ENCODE measurements at places on chromosomes 3 and 15. TPM values are rescaled to one million over a fixed set of nuclear protein-coding genes. Genes with fewer than 3 reads are reported as not detected.

- no peak for DNase-seq
Measured at GRCh38 chr3:53084310-53085001, 38.6 kb upstream of the SFMBT1 start.

GRCh38 chr3:24156466-24156865 lies 211.4 kb downstream of the NR1D2 start:
- DNase-seq = no peak

GRCh38 chr3:96083610-96084009 lies 730.8 kb upstream of the EPHA6 start:
- no peak for DNase-seq

GRCh38 chr15:75025107-75025506 lies 1.7 kb downstream of the PPCDC start:
- no peak for DNase-seq

DNA sequence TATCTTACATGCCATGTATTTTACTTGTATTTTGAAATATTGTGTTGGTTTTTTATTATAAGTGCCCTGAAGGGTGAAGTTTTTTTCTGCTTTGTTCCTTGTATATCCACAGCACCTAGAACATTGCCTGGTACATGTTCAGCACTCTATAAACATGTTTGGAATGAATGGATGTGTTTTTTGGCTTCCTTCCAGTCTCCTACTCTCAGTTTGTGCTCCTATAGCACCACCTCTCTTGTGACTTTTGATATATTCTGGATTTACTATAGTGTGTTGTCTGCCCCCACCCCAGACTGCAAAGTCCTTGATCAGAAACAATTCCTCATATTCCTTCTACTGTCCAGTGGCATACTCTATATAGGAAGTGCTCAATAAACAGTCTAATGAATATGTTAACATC lies 60.6 kb downstream of the PLCL2 start:
- DNase-seq = no peak

DNA sequence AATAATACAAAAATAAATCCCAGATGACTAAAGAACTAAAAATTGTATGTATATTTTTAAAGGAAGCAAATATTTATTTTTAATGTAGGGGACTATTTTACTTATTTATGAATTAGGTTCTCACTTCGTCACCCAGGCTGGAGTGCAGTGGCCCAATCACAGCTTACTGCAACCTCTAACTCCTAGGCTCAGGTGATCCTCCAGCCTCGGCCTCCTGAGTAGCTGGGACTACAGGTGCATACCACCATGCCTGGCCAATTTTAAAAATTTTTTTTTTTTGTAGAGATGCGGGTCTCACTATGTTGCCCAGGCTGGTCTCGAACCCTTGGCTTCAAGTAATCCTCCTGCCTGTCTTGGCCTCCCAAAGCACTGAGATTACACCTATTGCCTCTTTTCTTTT lies 42.6 kb downstream of the CMTM7 start:
- DNase-seq = no peak

DNA sequence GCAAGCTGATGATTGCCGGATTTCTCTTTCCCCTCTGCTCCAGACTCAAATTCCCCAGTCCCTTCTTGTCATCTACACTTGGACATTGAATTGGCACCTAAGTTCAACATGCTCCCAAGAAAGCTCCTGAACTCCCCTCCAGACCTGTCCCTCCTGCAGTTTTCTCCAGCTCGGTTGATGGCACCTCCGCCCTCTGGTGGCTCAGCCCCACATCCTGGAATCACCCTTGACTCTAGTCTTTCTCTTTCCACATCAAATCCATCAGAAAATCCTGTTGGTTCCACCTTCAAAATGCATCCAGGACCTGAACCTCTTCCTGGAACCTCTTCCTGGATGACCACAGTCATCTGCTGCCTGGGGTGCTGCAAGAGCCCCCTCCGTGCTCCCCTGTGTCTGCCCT lies 60.1 kb downstream of the RASGRF1 start:
- no peak for DNase-seq

DNA sequence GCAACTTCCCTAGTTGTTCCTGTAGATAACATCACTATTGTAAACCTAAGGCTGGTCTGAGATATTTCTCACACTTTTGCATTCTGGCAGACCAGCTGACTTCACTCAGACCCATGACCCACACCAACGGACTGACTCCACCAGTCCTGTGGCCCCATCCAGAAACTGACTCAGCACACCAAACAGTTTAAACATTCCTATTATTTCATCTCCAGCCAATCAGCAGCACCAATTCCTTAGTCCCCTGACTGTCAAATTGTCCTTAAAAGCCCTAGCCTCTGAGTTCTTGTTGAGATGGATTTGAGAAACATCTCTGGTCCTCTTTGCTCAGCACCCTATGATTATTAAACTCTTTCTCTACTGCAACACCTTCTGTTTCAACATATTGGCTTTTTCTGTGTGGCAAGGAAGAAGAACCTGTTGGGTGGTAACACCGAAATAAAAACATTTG lies 12.2 kb upstream of the IDH2 start:
- DNase-seq = no peak

GRCh38 chr3:197197334-197197733 lies 101.1 kb downstream of the DLG1 start:
- no peak for DNase-seq

- peak; percentile 13 for DNase-seq
Measured at GRCh38 chr15:96593735-96594134, 263.2 kb downstream of the NR2F2 start.

DNA sequence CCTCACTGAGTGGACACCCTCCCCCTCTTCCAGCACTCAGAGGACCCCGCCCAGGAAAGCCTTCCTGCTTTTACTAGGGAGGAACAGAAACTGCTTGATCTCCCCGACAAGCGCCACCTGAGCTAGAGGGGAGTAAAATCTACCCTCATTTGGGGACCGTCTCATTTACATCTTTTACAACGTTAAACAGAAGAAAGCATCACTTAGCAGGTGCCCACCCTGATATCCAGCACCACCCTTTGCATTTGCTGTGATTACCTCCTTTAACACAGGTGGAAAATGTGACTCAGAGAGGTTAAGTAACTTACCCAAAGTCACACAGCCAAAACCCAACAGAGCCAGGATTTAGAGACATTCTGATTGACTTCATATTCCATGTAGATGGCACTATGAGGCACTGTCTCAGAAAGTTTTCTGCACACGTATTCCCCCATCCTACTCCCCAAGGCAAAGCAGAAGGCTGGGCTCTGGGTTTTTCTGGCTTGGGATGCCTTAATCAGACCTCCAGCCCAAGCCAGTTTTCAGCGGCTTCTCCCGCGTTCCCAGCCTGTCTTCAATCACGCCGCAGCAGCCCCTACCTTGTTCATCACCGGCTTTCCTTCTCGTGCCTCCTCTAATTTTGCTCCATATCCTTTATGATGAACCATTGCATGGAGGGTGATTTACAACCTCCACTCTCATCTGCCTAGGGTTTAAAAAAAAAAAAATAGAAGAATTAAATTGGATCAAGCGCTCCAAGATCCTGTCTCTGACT lies 314.6 kb upstream of the PROK2 start:
- no peak for DNase-seq

- DNase-seq = no peak
Measured at GRCh38 chr3:139328356-139328755, 15.5 kb upstream of the MRPS22 start.

DNA sequence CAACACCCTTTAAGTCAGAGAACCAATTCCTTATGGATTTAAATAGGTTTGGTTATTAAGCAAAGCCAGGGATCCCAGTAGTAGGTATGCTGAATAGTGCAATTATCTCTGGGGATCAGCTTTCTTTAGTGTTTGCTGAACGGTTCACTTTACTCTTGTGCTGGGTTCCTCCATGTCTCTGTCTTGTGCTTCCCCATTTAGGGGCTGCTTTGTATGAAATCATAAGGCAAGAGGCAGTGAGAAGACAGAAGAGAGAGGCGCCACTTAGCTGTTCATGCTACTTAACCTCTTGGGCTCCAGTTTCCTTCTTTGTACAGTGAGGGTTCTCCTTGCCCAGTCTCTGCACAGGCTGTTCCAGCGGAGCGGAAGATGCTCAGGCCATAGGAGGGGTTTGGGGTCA lies 3.5 kb downstream of the ST6GAL1 start:
- no peak for DNase-seq

DNA sequence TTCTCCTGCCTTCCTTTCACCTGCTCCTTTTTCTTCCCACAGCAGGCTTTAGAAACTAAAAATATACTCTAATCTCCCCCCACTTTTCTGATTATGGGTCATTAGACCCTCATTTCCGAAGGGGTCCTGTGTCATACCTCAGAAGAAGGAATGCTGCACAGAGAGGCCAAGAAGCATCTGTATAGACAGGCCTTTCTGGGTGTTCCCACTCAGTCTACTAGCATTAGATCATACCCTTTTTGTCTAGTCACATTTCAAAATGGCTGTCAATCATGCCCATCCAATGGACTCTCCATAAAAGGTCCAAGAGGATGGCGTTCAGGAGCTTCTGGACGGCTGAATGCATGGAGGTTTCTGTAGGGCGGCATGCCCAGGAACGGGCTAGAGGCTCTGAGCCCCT lies 192.2 kb downstream of the SUCLG2 start:
- DNase-seq = no peak

DNA sequence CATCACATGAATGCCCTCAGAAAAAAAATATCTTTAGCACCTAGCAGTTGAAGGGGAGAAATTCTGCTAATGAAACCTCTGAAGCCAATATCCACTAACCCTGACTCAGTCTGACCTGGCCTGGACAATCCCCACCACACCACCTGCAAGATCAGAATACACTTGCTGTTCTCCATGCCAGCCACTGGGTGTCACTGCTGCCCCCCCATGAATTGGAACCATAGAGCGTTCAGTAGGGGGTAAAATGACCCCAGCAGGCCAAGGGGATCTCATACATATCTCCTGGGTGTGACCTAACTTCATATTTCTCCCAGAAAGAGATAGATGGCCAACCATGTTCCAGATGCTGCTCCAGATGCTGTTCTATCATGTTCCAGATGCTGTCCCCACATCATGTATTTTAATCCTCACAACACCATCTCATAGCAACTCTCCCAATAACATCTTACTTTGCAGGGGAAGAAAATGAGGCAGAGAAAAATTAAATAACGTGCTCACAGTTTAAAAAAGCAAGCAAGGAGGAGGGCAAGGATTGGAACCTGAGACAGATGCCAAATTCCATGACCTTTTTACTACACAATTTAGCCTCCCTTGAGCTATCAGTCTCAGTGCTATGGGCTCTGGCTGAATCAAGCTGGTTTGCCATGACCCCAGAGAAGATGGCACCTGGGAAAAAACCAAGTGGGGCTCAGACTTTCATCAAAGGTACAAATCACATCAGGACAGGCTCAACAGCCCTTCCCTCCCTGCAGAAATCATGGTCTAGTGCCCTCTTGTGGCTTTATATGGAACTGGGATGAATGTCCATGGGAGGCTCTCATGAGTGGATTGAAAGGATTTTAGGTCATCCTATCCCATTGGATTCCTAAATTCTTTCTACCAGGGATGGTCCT lies 12.4 kb downstream of the NTRK3 start:
- DNase-seq = peak; percentile 41

DNA sequence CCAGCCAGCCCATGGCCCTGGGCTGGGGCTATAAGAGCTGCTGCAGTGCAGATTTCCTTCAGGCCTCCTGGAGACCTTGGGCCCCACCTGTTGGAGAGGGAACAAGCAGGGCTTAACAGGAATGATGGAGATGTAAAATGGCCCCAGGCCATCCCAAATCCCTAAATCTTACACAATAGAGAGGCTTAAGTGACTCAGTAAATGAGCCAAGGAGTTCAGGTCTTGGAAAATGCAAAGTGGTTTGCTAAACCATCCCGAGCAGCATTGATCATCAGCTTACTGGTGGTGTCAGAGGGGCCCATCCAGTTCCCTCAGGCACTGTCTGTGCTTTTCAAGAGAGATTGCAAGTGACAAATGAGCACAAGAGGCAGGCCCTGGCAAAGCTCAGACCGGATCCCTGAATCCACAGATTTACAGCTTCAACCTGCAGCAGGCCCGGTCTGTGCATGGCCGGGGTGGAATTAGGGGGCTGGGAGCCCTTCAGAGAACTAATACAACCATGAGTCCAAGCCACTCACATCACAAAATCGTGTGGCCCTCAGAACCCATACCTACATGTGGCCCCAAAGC lies 325.4 kb downstream of the UACA start:
- DNase-seq = no peak

GRCh38 chr3:113914646-113915045 lies 33.2 kb upstream of the ZDHHC23 start:
- DNase-seq = no peak

- no peak for DNase-seq
Measured at GRCh38 chr3:134189849-134190248, 60.8 kb downstream of the RYK start.

- no peak for DNase-seq
Measured at GRCh38 chr3:193544289-193544688, 10.4 kb downstream of the ATP13A4 start.

DNA sequence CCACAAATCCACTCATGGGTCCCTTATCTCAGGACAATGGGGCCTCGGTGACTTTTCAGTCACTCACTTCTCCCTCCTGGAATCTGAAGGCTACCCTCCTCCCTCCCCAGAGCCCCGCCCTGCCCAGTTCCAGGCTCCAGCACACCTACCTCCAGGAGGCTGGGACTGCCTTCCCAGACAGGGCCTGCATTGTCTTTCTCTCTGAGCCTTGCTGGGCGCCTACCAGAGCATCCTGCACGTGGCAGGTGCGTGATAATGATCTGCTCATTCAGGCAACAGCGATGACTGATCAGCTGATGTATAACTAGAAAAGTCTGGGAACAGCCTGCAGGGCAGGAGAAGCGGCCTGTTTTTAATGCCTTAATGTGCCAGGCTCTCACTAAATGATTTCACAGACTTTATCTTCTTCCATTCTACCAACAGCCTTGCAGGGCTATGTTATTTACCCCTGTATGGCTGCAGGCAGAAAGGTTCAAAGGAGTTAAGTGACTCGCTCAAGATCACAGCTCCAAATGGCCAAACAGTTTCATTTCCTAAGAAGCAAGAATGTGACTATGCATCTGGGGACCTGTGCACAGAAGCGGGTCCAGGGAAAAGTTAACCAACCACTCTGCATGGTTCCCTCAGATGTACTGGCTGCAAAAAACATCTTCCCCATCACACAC lies 6.3 kb downstream of the ADAMTS17 start:
- DNase-seq = peak; percentile 30

DNA sequence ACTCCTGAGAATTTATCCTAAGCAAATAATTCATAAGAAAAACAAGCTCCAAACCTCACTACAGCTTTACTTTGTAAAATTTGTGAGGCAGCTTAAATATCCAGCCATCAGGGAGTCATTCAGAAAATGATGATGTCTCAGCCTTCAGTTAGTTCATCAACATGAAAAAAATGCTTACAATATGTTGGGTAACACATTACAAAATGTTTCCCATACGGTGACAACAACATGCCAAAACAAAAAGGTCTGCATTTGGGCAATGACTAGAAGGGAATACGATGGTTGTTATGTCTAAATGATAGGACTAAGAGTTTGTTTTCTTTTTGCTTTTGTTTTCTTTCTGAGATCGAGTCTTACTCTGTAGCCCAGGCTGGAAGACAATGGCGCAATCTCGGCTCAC lies 47.0 kb upstream of the CFAP161 start:
- no peak for DNase-seq

DNA sequence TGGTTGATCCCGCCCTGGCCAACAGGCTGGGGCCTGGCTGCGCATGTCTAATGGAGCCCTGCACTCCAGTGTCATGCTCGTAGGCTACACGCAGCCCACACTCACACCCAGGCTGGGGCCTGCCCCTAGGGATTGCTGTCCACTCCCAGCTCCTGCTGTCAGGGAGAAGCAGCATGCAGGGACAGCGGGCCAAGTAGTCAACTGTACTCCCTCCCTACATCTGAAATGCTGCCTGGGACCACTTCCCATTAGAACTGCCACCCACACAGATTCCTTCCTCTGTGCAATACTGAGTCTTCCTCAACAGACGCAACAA lies 16.1 kb downstream of the ALS2CL start:
- no peak for DNase-seq

Gene PFN2
- 225 TPM for total RNA-seq

Gene CMTM8
- total RNA-seq = 19.9 TPM

Gene SLC28A1
- 0.17 TPM for total RNA-seq

Gene FBXL22
- 0.71 TPM for total RNA-seq

Gene RFC4
- 107 TPM for total RNA-seq

Measured in Calu3 (cell line).